GM12891 (cell line): ENCODE measurements at places on chromosomes 7 and 10.

GRCh38 chr7:105655500-105656380 lies 74.4 kb upstream of the EFCAB10 start:
- no peak for DNase-seq

- DNase-seq: no peak
These were observed 18.0 kb upstream of the XPNPEP1 start for GRCh38 chr10:109941236-109941862.

DNA sequence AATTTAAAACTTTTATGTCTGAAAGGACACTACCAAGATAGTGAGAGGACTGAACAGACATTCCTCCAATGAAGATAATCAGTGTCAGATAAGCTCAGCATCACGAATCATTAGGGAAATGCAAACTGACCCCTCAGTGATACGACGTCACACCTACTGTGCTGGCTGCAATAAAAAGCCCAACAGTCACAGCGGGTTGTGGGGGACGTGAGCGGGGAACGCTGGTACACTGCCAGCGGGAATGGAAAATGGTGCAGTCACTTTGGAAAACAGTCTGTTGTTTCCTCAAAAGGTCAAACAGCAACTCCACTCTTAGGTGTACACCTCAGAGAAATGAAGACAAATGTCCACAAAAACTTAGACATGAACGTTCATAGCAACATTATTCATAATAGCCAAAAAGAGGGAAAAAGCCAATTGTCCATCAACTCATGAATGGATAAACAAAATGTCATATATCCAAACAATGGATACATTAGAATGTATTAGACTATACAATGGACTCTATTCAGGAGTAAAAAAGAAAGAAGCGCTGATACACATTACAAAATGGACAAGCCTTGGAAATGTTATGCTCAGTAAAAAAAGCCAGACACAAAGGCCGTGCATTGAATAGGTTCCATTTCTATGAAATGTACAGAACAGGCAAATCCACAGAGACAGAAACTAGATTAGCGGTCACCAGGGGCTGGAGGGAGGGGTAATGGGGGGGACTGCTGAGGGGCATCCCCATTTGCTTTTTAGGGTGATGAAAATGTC lies 2.4 kb upstream of the ECHS1 start:
- no peak for DNase-seq

DNA sequence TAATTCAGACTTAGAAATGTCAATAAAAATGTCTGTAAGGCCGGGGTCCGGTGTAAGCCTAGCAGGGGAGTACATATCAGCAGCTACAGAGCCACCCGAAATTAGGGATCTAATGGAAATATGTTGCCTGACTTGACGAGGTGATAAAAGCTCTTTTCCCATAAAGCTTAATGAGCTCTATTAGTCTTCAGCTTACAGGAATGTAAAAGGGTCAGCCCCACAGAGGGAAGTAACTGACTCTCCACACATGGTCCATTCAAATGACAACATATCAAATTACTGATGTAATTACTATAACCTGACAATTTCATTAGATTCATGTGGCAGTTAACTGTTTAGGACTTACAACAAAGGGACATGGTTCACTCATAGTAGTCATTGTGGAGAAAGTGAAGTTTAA lies 62.3 kb downstream of the ATE1 start:
- no peak for DNase-seq

- no peak for DNase-seq
These were observed 163.1 kb downstream of the UBE2H start for GRCh38 chr7:129789652-129790051.

DNA sequence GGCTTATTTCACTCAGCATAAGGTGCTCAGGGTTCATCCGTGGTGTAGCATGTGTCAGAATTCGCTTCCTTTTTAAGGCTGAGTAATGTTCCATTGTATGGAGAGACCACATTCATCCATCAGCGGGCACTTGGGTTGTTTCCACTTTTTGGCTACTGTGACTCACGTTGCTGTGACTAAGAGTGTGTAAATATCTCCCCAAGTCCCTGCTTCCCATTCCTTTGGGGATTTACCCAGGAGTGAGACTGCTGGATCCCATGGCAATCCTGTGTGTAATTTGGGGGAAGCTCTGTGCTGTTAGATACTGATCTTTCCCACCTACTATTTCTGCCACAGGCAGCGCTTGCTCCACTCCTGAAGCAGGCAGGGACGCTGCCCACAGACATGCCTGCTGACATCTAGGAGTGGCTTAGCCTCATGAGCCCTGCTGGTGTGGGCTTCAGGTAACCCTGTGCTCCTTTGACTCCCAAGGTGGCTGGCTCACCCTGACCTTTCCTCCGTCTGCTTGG lies 346.0 kb downstream of the FRMD4A start:
- DNase-seq: no peak

DNA sequence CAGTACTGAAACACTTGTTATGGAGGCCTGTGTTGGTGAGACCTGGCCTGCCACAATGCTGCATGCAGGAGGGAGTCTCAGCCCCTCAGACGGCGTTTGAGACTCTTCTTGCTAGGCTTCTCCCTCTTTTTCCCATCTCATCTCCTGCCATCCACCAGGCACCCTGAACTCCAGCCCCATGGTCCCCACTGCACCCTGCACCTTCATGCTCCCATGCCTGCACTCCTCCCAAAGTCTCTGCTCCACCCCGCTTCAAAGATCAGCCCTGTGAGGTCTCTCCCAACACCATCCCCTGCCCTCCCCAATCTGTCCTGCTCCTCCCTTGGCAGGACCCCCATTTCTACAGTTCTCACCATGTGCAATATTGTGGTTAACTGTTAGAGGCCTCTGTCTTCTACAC lies 61.7 kb downstream of the VOPP1 start:
- no peak for DNase-seq

- DNase-seq: no peak
These were observed 8.0 kb downstream of the KLF6 start for GRCh38 chr10:3776796-3777571.

- DNase-seq: no peak
These were observed 230.8 kb upstream of the FERD3L start for GRCh38 chr7:19375976-19376375.

GRCh38 chr7:130294314-130294713 lies 1.4 kb downstream of the CPA4 start:
- no peak for DNase-seq

GRCh38 chr10:58013406-58013805 lies 254.3 kb downstream of the IPMK start:
- DNase-seq: no peak

GRCh38 chr7:25408012-25408687 lies 179.9 kb upstream of the NPVF start:
- DNase-seq: no peak

GRCh38 chr7:44580945-44581878 lies 819 bp downstream of the TMED4 start:
- DNase-seq: no peak

DNA sequence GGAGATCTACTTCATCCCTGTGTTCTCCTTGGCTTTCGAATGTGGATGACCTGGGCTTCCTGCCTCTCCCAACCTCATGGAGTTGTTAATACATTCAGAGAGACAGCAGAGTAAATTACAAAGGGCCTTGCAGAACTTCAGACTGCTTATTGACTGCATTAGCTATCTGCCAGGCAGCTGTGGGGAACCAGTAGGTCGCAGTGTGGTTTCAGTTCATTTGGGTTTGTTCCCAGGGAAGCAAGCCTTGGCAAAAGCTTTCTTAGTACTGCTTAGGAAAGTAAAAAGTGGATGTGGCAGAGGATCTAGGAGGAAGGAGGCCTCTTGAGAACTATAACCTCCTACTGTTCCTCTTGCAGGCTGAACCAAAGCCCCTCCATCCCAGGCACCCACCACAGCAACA lies 9.2 kb downstream of the NPFFR1 start:
- no peak for DNase-seq

DNA sequence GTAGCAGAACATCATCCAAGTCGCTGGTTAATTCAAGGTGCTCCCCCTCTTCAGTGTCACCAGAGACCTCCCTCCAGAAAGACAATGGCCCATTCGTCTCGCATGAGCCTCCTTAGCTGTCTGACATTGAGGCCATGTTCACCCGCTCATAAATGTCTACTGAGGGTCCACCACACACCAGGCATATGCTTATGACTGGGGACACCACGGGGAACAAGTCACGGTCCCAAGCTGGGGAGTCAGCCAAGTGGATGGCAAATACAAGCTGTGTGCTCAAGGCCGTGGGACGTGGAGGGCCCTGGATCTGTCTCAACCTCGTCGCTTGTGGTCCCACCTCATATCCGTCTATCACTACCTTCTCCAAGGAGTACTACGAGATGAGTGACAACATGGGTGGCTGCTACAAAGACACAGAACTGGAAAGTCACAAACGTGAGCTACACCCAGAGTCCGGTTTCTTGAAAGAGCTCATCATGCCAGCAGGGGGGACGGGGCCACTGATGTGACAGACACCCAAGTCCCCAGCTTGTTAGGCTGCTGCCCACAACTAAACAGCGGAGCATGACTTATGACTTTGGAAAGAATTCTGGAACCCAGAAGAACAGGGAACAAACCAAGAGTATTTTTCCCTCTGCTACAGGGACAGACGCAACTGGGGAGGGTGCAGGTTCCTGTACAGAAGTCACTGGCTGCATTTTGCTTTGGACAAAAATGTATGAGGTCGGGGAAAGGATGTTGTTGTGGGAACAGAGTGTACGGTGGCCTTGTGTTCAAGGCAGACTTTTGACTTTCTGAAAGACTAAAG lies 189.6 kb downstream of the COBL start:
- DNase-seq: no peak

DNA sequence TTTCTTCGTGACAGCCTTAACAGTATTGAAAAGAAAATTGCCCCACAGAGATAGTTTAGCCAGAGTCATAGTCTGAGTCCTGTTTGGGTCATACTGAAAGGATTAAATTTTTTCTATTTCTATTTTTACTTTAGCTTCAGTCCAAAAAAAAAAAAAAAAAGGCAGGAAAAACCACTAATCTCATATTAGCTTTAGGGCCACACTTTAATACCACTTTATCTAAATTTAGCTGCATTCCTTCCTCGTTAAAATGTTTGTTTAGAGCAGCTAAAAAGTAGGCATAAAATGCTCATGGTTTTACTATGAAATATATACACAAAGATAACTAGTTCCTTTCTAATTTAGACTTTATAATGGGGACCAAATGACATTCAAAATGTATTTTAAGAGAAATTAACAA lies 216.5 kb upstream of the TMEM196 start:
- no peak for DNase-seq

- no peak for DNase-seq
These were observed 24.3 kb downstream of the PLEKHS1 start for GRCh38 chr10:113775686-113776294.

DNA sequence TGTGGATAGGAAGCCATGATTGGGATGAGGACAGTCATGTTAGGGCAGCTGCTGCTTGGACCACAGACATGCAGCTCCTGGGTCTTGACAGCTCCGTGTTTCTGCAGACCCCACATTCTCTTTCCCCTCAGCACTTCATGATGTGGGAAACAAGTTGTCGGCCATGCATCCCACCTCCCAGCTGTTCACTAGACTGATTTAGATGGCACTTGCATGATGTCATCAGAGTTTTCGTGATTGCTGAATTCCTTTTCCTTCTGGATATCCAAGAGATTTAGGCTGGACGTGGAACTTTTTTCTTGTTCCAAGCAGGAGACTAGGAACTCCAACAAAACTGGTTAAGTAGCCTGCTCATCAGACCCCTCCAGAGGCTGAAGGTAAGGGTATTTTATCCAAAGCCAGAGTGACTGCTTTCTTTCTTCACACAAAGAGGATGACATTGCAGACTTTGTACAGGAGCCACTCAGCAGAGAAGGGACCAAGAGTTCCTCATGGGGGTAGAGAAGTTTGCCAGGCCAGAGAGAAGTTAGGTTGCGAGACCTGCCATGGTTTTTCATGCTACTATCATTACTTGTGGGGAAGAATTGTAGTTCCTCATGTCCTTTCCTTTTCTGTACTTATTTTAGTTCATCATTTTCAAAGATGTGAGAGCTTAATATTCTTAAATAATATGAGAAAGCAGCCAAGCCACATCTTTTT lies 117.7 kb upstream of the GJD4 start:
- no peak for DNase-seq

DNA sequence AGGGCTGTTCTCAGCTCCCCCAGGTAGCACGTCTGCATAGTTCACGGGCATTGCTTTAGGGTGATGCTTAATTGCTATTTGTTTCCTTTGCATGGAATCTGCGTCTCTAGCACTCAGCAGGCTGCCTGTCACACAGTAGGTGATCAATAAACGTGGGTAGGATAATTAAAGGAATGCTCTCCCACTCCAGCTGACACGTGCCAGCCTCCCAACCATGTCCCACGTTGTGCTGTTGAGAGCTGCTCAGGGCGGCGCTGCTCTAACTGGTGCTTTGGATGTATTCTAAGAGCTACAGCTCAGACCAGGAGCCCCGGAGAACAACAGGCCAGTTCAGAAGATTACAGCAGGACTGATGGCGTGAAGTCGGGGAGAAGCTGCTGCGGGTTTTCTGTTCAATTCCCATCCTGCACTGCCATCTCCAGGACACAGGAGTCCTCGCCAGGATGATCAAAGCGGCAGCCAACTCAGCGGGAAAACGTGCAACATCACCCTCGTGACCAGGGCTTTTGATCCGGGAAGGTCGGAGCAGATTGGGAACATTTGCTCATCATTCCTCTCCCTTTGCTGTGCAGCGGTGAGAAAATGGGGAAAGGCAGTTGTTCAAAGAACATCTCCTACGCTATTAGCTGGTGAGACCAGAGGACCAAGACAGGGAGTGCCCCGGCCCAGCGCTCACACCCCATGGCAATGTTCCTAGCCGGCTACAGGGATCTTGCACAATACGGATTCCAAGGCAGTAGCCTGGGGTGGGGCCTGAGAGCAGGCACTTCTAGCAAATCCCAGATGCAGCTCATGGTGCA lies 50.5 kb upstream of the FOXK1 start:
- no peak for DNase-seq

GRCh38 chr7:87934699-87935383 lies 790 bp downstream of the ADAM22 start:
- peak; percentile 25 for DNase-seq

DNA sequence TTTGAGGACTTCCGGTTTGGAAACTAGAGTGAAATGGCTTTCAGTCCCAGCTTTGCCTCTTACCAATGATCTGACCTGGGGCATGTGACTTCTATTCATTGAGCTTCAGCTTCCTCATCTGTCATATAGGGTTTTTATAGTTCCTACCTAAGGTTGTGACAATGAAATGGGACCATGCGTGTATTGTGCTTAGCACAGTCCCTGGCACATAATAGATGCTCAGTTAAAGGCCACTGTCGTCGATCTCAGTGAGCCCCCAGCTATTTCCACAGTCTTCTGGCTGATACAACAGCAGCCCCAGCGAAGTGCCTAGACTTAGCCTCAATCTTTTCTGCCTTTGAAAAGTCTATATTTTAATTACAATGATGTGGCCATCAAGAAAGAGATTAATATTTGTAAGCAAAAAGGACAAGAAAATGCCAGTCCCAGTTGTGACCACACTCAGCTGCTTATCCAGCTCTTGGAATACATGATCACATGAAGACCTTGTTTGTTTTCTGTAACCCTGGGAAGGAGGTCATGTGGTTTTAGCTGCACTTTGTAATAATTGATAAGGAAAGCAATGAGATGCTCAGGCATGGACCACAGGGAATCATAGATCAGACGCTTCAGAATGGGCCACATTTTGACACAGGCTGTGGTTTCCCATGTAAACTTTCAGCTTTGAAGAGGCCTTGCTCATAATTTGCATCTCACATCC lies 44.6 kb downstream of the VWA2 start:
- DNase-seq: no peak

GRCh38 chr10:21954690-21955089 lies 48.8 kb downstream of the DNAJC1 start:
- no peak for DNase-seq

GRCh38 chr10:97823734-97824133 lies 25.9 kb upstream of the GOLGA7B start:
- DNase-seq: no peak

GRCh38 chr10:128092454-128092853 lies 33.8 kb downstream of the MKI67 start:
- no peak for DNase-seq
